ENCODE measurements at places on chromosomes 6 and 20. TPM values are rescaled to one million over a fixed set of nuclear protein-coding genes. Genes with fewer than 3 reads are reported as not detected.

GRCh38 chr6:37570482-37571133 lies 70.9 kb upstream of the CCDC167 start:
- DNase-seq: no peak

Gene CDC5L
- total RNA-seq: 35.3 TPM

GRCh38 chr6:71199736-71200135 lies 88.9 kb upstream of the OGFRL1 start:
- no peak for DNase-seq

DNA sequence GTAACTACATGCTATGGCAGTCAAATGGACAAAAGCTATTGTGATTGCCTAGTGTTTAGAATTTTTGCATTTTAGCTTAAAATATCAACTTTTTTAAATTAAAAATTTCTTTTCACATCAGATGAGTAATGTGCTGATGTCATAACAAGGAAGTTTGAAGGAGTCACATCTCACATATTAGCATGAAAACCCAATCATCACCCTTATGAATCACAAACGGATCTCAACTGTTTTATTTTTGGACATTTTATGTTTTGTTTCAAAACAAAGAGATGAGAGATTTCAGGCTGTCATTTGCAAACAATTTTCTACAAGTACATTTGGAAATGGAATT lies 53.6 kb upstream of the TRERF1 start:
- peak; percentile 64 for DNase-seq
